ENCODE measurements at places on chromosomes 1 and 21.

GRCh38 chr21:25639551-25640201, 618 bp downstream of the JAM2 start:
- no peak for DNase-seq

GRCh38 chr1:178389441-178389840, 107.3 kb downstream of the CLEC20A start:
- DNase-seq = no peak

DNA sequence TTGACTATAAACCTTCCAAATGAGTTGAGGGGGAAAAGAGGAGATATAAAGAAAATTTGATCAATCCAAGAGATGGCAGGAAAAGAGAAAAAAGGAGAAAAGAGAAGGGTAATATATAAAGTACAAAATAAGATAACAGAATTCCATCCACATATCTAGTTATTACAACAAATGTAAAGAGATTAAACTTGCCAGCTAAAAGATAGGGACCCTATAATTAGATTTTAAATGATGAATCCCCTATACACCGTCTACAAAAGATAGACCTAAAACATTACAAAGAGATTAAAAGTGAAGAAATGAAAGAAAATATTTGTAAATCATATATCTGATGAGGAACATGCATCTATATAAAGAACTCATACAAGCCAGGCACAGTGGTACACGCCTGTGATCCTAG, 63.1 kb downstream of the CHD5 start:
- DNase-seq = no peak

GRCh38 chr21:43578677-43579303, 80.5 kb downstream of the HSF2BP start:
- no peak for DNase-seq

- no peak for DNase-seq
Measured at GRCh38 chr1:200473698-200474371, 64.0 kb upstream of the ZNF281 start.

GRCh38 chr1:9875636-9876000, 34.5 kb downstream of the CTNNBIP1 start:
- no peak for DNase-seq

- DNase-seq = no peak
Measured at GRCh38 chr1:185532856-185533255, 201.3 kb upstream of the HMCN1 start.

GRCh38 chr1:156444407-156445001, 56.1 kb downstream of the MEF2D start:
- no peak for DNase-seq

DNA sequence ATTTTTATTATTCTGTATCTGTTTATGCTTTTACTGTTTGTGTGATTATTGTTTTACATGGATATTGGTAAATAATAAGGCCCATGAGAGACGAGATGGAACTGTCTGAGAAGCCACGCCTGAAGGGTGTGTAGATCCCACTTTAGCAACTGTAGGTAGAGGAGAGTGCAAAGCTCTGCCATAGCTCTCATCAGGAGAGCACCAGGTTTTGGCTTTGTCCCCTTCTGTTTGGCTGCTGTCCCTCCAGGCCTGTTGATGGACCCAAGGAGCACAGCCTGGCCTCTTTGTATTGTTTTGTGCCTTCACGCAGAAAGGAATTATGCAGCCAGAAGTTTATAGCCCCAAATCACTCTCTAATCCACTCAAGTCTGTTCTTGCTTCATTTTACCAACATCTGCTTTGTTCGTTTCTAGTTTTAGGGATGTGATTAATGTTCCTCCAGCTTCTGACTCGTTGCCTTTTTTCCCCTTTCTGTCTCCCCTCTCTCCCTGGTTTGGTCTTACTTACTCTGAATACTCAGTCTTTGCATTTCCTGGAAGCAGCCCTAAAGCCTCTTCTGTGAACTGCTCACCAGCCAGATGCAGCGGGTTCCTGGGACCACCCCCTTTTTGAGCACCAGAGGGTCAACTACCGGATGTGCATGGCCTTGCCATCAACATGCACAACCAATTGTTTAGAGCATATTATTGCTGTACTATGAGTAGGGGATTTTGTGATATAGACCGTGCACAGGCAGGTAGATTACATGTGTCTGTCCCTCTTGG, 127.3 kb downstream of the HHAT start:
- no peak for DNase-seq

DNA sequence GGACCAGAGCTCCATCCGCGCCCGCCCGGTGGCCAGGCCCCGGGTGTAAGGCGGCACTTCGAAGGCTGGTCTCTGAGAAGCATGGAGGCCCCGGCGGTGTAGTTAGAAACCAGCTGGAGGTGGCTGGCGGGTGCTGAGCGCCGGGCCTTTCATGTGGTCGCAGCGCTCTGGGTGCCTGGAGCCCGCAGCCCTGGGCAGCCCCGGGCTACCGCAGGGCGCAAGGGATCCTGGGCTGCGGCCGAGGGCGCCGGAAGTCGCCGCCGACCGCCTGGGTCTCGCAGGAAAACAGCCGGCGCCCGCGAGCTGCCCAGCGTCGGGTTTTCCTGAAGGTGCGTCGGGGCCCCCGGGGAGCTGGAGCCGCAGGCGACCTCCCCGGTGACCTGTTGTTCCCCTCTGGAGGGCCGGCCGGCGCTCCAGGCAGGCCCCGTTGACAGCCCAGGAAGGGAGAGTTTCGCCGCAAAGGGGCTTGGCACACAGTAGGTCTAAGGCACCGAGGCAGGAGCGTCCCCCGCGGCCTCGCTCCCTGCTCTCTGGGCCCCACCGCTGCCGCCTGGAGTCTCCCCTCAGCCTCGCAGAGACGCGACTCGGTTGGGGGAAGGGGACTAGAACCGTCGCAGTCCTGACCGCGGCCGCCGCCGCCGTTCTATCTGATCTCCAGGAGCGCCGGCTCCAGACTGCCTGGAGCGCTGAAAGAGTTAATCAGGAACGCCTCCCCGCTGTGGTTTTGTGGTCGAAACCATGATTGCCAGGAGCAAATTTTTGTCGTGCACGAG, 2.7 kb downstream of the GRHL3 start:
- DNase-seq = no peak

DNA sequence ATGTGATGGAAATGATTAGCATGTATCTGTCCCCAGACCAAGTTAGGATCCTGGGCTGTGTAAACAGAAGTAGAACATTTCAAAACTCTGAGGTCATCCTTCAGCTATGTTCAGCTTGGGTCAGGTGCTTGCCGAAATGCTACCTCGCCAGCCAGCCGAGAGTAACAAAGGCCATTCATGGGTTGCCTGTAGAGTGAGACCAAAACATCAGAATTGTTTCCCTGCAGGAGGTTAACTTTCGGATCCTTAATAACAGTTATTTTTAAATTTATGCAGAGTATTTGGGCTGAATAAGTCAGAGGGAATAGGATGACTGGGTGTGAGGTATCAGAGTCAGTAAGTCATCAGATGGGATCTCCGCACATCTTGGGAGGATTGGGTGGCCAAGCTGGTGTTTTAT, 35.6 kb downstream of the SMYD2 start:
- DNase-seq = no peak

GRCh38 chr1:224106568-224107281, 7.2 kb upstream of the FBXO28 start:
- DNase-seq = no peak

- no peak for DNase-seq
Measured at GRCh38 chr21:23308741-23309140, 2298.5 kb downstream of the MRPL39 start.

DNA sequence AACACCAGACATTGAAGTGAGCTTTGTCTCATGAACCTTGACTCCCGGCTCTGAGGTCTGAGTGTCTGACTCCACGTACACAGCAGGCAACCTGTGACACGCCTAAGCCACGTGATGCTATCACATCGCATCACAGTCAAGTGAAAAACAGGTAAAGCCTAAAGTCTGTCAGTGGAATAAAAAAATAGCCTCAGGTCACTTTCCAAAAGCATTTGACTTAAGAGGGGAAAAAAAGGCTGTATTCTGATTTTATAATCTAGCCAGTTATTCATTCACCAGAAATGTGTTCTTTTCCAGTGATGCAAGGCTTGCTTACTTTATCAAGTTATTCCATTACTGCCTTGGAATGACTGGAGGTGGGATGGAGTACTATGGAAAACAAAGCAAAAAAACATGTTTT, 163.2 kb upstream of the HMCN1 start:
- no peak for DNase-seq

- no peak for DNase-seq
Measured at GRCh38 chr1:89538361-89538760, 13.7 kb downstream of the LRRC8B start.

DNA sequence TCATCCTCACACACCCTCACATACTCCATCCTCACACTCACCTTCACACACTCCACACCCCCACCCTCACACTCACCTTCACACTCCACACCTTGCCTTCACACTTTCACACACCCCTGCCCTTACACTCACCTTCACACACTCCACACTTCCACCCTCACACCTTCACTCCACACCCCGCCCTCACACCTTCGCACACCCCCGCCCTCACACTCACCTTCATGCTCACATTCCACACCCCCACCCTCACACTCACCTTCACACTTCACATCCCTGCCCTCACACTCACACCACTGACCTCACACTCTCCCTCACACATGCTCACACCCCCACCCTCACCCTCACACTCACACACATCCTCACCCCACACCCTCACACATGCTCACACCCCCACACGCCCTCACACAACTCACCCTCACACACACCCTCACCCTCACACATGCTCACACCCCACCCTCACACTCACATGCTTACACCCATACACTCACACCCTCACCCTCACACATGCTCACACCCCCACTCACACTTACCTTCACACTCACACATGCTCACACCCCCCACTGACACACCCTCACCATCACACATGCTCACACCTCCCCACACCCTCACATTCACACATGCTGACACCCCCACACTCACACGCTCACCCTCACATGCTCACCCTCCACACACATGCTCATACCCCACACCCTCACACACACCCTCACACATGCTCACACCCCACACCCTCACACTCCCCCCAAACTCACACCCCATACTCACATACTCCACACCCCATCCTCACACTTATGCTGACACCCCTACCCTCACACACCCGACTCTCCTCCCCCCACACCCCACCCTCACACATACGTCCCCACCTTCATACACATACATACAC, 44.5 kb upstream of the EDN2 start:
- DNase-seq = no peak

GRCh38 chr1:145947551-145947950, 10.3 kb downstream of the LIX1L start:
- DNase-seq = no peak

DNA sequence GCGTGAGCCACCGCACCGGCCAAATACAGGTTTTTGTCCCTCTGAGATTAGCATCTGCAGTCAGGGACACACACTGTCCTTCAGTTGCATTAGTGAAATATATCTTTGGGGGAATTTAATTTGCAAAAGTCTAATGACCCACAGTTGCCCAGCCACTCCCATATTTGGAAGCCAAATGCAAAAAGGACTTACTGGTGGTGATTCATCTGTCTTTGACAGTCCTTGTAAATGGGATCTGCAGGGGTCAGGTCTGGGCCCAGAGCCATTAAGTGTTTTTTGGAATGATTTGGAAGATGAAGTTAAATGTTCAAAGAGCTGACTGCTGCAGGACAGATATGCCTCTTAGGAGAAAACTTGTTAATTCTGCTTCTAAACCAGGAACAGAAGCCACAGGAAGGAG, 44.6 kb upstream of the DNASE2B start:
- no peak for DNase-seq

- DNase-seq = no peak
Measured at GRCh38 chr1:236800002-236800620, 5.0 kb downstream of the MTR start.

- DNase-seq = no peak
Measured at GRCh38 chr21:26962621-26963181, 4.2 kb downstream of the ADAMTS5 start.

- no peak for DNase-seq
Measured at GRCh38 chr1:240801442-240801841, 189.5 kb upstream of the GREM2 start.

DNA sequence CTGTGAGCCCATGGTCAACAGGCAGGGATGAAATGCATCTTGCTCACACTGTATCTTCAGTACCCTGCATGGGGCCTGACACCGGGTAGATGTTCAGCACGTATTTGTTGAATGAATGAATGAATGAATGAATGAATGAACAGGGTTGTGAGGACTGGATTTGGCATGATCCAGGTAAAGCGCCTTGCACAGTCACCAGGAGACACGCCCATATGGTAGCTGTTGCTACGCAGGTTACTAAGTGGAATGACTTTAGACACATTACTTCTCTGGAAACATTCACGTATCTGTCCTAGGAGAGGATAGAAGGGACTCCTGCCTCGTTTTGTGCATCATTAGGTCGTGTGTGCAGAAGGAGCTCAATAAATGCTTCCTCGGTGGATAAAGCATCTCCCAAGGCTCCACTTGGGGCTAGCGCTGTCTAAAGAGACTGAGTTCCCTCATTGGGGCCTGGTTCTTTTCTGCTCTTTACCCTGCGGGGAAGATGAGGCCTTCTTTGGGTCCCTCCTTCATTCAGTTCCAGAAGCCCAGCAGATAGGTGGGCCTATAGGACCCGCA, 54.2 kb downstream of the NDUFS5 start:
- DNase-seq = no peak

- no peak for DNase-seq
Measured at GRCh38 chr21:39483917-39484316, 32.1 kb downstream of the SH3BGR start.

- DNase-seq = no peak
Measured at GRCh38 chr1:19462781-19463503, 22.4 kb downstream of the CAPZB start.

- DNase-seq = no peak
Measured at GRCh38 chr21:34871026-34871908, 177.8 kb downstream of the RUNX1 start.

- no peak for DNase-seq
Measured at GRCh38 chr1:231206856-231207255, 34.2 kb upstream of the GNPAT start.

DNA sequence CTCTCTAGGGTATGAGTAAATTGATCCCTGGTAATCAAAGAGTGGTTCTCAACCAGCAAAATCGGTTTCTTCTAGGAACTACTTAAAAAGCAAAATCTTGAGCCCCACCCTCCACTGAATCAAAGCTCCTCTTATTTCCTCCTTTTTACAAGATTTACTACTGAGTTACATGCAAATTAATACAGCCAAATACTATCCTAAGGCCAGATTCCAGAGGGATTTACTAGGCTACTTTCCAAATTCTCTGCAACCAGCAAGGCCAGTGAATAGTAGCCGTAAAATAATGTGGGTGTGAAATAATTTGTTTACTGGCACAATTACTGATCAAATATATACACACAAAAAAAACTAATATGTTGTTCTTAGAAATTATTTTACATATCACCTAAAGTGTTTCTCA, 1583.8 kb downstream of the NCAM2 start:
- DNase-seq = no peak

- no peak for DNase-seq
Measured at GRCh38 chr1:44025816-44026215, 5.4 kb downstream of the SLC6A9 start.

- no peak for DNase-seq
Measured at GRCh38 chr21:14438211-14438610, 55.3 kb upstream of the HSPA13 start.

All from esophagus squamous epithelium (tissue), 5 donors.